Activated T-helper 1 cell treated with anti-CD3 and anti-CD28 coated beads, Interleukin-2, amount 50 U/mL, for 16 hours (primary cell): ENCODE measurements at places on chromosomes 5 and 9.

- DNase-seq = no peak
Observed at GRCh38 chr5:140432916-140433315, 31.3 kb downstream of the ANKHD1 start.

DNA sequence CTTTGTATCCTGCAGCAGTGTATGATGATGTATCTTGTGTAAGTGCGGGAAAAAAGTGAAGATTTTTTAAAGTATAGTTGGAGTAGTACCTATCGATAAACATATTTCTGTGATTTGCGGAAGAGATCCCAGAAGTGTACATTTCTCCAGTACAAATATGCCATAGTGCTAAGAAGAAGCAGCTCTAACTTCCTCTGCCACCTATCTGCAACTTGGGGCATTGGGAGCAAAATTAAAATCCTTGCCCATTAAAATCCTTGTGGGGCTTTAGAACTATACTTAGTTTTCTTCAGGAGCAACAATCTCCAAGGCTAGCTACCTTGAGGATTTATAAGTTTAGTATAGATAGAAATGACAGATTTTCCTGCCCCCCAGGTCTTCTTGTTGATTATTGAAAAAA, 123.7 kb downstream of the VCAN start:
- no peak for DNase-seq

DNA sequence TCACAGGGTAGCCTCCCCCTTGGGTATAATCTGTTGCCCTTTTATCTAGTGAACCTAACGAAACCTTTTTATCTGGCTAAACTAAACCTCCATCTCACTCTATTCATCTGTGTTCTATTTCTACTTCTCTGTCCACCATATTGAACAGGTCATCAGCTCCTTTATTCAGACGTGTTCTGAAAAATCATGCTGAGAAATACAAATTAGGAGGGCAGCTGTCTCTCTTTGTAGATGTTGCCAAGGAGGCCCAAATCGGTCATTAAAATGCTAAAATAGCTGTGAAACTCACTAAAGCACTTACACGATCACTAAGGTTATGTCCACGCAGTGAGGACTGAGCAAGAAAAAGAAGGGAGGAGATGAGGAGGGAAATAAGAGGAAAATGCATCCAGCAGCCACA, 115.6 kb upstream of the RETREG1 start:
- no peak for DNase-seq

GRCh38 chr9:126756876-126757415, 47.9 kb upstream of the ZBTB43 start:
- DNase-seq = no peak

DNA sequence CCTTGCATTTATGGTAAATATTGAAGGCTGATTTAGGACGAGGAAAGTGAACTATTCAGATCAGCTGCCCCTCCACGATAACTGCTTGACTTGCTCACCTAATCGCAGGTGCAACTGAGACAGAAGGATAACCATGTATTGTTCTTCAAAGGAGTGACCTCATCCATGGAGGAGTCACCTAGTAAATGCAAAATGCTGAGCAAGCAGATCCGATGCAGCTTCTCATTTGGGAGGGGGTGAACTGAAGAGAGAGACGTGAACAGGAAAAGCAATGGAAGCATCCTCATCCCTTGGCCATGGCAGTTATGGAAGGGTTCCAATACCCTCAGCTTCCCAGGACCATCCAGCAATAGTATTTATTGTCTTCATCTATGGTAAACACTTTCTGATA, 47.5 kb downstream of the RASGRF2 start:
- no peak for DNase-seq

DNA sequence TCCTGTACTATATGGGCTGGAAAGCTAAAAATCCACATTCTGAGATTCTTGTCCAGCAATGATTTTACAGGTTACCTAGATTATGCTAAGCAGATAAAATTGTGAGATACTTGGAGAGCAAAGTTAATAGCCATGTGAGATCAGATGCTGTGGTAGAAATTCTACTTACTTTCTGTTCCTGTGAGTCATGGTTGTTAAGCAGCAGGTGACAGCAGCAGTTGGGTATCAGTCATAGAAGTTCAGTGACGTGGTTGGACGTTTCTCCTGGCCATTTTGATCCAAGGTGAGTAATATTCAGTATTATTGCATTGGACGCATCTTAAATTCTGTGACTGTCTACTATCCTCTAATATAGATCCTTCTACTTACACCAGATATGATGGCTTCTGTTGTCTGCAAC, 524.5 kb downstream of the TMEM38B start:
- DNase-seq = no peak

GRCh38 chr5:28386712-28387111, 1348.3 kb upstream of the CDH9 start:
- DNase-seq = no peak

GRCh38 chr5:113330533-113331208, 104.1 kb downstream of the TSSK1B start:
- no peak for DNase-seq

GRCh38 chr9:112809906-112810305, 59.3 kb downstream of the SNX30 start:
- no peak for DNase-seq

- no peak for DNase-seq
Observed at GRCh38 chr9:121484651-121485446, 14.8 kb downstream of the GGTA1 start.

DNA sequence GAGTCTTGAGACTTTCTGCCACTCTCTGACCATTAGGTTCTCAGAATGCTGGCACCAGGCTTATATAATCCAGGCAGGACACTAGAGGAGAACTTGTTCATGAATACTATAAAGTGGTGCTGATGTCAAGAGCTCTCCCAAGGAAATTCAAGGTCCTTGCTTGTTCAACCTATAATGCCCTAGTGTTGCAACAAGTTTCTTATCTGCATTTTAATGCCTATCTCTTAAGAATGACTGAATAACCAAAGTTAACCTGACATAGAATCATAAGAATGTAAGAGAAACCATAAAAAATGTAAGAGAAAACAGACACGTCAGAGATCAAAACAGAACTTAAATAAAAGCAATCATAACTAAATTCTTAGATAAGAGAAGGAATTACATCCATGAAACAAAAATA, 640.8 kb upstream of the SGCD start:
- DNase-seq = no peak

DNA sequence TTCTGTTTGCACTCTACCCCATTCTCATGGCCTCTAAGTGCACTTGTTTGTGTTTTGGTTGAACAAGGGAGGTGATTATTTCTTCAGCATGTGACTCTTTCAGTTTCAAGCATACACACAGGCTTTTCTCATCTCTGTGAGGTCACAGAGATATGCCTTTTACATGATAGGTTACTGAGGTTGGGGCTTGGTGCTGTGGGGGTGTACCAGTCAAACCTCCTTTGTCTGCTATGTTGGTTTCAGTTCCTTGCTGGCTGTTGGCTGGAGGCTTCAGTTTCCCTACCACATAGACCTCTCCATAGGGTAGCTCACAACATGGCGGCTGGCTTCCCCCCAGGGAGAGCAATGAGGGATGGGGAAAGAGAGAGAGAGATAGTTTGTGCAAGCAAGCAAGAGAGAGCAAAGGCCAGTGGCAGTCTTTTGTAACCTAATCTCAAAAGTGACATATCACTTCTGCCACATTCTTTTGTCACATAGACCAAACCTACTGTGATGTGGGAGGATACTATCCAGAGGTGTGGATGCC, 96.7 kb upstream of the SEMA6A start:
- DNase-seq = no peak

GRCh38 chr5:104355350-104355749, 792.8 kb upstream of the NUDT12 start:
- DNase-seq = no peak

DNA sequence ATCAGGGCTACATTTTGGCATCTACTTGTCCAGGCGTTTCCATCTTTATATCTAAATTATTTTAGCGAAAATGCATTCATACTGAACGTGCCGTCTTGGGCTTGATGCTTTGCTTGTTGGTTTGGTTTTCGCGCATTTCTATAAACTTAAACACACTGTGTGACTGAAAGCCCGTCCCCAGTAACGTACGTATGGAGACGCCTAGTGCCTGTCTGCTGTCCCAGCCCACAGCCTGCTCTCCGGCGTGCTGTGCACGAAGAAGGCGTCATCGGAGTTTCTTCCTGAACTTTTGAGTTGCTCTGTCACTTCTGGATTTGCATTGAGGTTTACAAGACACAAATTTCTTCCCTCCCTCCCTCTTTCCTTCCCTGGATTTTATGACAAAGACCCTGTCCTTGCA, 40.6 kb upstream of the IRX4 start:
- DNase-seq = no peak

- no peak for DNase-seq
Observed at GRCh38 chr9:2356041-2356790, 265.4 kb upstream of the VLDLR start.

DNA sequence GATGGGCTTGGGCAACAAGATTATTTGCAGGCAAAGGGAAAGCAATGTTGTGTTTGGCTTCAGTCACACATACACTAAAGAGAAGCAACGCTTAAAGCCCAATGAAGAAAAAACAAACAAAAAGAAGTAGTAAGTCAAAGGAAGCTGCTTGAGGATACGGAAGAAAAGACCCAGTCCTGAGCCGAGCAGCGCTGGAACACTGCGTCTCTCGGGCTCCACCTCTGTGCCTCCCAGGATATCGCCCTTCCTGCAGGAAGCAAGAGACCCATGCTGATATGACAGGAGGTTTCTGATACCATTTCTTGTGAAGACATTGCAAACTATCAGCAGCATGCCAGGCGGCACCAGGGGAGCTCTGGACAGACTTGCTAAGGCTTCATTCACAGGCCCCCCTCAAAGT, 9.9 kb downstream of the GNAQ start:
- DNase-seq = no peak

DNA sequence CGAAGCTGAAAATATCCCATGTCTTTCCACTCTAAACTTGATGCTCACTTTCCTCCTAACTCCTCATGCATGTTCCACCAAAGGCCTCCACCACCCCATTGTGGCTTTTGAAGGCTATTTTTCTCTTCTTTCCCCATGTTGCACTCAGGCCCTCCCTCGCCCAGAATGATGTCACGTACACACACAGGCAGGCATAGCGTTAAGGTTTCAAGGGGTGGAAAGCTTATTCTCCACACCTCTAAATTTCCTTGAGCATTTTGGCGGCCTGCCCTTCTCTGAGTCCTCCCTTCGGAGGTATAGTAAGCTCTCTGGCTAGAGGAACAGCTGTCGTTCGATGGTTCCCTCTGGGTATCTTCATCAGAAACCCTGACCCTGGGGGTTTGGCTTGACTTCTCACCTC, 673.5 kb downstream of the ACTL7B start:
- DNase-seq = no peak

- DNase-seq = no peak
Observed at GRCh38 chr5:71895546-71895945, 176.5 kb downstream of the CARTPT start.

DNA sequence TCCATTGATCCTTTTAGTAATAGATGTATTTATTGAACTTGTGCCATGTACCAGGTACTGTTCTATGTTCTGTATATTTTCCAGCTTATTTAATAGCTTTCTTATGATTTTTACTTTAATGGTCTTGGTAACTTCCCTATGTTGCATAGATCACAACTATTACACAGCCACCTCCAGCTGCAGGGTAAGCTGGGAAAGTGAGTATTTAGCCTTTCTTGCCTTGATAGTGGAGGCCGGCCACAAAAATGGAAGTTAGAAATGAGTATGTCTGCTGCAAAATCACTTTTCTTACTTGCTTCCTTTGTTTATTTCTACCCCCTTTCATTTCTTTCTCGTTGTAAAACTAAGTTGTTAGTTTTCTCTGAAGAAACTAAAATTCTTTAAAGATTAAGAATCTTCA, 43.1 kb upstream of the ANKDD1B start:
- DNase-seq = no peak

DNA sequence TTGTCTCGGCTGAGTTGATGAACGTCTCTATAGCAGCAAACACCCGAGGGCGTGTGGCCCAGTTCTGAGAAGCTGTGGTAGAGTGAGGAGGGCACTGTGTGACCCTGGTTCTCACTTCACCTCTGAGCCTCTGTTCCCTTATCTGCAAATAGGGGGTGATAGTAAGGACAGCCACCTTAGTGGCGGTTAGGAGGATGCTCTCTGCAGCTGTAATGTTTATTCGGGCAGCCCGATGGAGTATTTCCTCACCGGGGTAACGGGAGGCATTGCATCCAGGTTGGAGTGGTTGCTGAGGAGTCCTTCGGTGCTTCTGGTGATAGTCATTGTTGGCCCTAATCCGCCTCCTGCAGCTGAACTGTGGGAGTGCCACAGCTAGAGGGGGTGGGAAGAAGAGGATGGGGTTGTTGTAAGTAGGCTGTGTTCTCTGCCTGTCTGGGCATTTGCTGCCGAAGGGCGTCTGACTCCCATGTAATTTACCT, 13.9 kb downstream of the PRRC2B start:
- no peak for DNase-seq

- no peak for DNase-seq
Observed at GRCh38 chr9:104907278-104907951, 20.5 kb downstream of the ABCA1 start.

DNA sequence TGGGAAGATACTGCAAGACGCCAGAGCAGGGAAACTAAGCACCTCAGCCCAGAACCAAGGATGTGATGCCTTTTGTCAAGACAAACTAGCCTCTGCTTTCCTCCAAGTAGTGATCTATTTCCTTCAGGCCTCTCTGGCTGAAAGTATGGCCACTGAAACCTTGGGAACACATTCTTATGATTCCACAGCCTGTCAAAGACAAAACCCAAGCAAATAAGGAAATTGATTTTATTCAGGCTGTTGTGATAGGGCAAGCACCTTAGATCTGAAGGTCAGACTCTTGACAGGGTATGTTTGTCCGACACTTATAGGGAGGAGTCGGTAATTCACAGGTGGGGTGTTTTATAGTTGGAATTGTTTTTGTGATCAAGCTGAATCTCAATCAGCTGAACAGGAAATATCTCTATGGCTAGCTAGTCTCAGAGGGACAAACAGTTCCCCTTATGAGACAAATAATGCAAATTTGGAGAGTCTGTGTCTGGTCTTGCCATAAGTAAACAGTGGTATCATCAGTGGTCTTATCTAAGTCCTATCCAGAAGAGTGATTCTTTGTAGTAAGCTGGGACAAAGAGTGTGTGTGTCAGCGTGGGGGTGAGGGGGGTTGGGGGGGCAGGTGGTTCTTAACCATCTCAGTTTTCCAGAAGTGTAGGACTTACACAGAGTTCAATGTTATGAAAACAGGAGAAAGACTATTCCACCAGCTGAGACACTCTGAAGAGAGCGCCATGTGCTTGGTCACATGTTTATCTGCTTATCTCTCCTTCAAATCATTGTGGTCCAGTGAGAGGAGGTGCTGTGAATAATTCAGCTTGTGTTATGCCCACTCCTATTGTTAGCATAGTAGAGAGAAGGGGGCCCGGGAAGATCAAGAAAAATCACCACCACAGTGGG, 6.7 kb upstream of the ZCCHC10 start:
- DNase-seq = no peak

- DNase-seq = no peak
Observed at GRCh38 chr9:95729669-95730368, 145.7 kb upstream of the ERCC6L2 start.

DNA sequence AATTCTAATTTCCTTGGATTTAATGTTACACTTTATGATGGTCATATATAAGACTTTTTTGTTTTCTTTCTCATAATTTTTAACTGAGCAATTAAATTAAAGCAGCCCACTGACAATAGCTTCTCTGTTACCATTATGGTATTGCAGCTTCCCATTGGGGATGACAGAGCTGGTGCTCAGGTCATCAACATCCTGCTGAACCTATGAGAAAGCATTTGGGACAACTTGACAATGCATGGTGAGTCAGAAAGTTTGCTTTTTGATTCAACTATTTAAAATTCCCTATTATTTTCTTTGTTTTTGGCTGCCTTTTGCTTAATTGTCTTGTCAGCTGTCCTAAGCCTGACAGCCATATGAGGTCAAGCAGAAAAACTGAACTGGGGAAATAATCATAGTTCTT, 487.4 kb upstream of the RIOK2 start:
- no peak for DNase-seq

GRCh38 chr5:132640613-132641012, 17.4 kb upstream of the IL13 start:
- no peak for DNase-seq
